ENCODE measurements at places on chromosomes 2 and 18.

DNA sequence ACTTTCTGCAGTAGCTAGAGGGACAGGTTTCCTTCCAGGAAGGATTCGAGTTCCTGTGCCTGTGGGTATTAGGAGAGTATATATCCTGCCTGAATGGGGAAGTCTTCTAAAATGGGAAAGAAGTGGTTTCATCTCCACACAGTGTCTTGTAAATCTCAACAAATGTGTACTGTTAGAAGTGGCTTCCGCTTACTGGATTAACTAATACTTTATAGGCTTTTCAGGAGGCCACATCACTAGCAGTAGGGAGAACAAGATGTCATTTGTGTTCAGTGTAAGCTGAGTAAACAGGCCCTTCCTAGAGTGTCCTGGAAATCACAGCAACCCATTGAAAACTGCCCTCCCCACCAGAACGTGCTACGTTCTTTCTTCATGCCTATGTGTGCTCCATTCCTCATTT, 12.5 kb upstream of the POLR1B start:
- no peak for DNase-seq

GRCh38 chr18:58091099-58091611, 47.1 kb downstream of the NEDD4L start:
- no peak for DNase-seq

GRCh38 chr2:218065239-218066006, 3.6 kb upstream of the RUFY4 start:
- no peak for DNase-seq

GRCh38 chr18:73545472-73545871, 602.2 kb downstream of the FBXO15 start:
- no peak for DNase-seq

DNA sequence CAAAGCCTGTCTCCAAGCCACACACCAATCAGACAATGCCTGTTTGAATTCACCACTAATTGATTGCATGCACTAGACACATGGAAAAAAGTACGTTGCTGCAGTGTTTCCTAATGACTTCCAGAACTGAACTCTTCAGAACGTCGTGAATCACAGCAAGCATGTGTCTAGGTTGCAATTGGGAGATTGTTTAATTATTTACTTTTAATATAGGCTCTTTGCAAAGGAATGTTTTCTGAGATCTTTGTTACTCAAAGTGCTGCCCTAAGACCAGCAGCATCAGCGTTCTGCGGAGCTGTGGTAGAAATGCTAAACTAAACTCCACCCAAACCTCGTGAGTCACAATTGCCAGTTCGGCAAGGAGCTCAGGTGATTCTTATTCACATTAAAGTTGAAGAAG, 52.7 kb upstream of the CCDC68 start:
- DNase-seq = no peak
